ENCODE measurements at places on chromosomes 11 and 22.

DNA sequence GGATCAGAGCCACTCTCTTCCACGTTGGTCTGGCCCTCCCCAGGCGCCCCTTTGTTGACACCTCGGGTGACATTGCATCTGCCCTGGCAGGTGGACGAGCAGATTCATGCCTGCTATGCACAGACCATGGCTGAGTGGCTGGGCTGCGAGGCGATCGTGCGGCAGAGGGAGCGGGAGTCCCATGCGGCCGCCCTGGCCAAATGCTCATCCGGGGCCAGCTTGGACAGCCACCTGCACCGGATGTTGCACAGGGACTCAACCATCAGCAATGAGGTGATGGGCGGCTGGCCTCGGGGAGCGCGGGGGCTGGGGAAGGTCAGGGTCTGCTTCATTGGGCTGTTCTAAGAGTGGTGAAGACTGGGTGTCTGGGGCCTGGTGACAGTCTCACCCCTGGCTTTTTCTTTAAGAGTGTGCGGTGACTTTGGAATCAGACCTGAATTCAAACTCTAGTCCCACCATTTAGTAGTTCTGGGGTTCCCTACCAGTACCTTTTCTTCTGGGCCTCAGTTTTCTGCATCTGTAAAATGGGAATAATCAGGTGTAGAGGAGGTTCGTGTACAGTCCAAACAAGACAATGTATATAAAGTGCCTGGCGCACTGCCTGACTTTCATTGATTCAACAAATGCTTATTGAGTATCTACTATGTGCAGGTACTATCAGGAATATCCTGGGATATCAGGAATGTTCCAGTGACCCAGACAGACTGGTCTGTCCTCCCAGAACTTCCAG, 53.0 kb downstream of the LHFPL7 start:
- no peak for DNase-seq

DNA sequence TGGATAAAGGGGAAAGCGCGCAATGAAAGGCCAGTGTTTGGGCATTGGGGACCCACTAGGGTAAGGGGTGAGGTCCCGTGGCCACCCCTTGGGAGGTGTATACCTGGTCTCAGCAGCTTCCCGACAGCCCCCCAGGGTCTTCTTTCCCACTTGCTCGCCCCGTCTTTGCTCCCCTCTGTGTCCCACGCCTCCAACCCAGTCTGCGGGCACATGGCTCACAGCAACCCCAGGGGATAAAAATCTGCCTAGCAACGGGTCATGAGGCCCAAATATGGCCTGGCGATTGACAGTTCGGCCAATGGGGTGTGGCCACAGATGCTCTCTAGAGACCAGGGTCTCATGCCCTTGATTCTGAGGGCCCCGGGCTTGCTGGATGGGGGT, 41.6 kb downstream of the AHNAK start:
- DNase-seq = no peak

- no peak for DNase-seq
These were observed 41.3 kb downstream of the CECR2 start for GRCh38 chr22:17410576-17410975.

DNA sequence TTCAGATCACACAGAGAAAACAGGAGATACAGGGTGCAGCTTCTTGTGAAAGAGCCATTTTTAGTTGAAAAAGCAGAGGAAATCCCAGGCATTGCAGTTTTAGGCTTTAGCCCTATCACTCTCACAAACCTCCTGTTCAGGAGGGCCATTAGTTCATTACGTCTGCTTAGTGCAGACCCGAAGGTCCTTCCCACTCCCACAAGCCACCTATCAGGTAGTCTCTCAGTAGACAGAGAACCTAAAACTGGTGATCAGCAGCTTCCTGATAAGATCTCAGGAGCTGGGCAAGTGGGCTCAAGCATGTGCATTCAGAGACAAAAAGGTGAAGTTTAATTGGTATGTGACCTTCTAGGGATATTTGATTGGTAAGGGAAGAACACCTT, 4.3 kb downstream of the GLYAT start:
- no peak for DNase-seq

DNA sequence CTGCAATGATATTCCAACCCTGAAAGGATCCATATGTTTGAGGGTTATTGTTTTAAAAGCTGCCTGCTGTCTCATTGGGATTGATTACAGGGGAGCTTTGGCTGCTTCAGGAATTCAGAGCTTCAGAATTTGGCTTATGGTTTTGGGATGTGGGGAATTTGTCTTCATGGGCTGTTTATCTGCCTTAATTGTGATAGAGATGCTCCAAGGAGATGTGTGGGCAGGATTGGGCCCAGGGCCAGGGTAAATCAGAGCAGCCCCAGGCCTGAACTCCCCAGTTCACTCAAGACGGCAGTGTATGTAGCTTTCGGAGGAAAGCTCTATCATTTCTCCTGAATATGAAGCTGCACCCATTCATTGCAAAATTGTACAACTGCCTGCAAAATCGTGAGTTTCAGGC, 88.5 kb downstream of the ALX4 start:
- no peak for DNase-seq

DNA sequence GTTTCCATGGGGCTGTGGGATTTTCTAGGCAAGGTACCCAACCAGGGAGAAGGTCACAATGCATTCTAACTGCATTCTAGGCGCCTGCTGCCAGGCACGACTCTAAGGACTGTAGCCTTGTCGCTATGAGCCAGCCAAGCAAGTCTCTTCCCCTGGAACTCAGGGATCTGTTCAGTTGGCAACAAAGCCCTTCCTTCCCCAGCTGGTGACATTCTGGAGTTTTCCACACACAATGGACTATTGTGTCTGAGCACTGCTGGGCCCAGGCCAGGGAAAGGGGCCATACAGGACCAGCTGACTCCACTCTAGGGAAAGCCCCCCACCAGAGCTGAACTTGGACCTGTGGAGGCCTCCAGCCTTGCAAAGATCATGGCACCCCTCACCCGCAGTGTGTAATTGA, 116.8 kb downstream of the RRAS2 start:
- DNase-seq = no peak

- DNase-seq = peak; percentile 71
These were observed 23.1 kb upstream of the GNB1L start for GRCh38 chr22:19877626-19878339.
